ENCODE measurements at places on chromosomes 4 and X.
A peak's percentile ranks its signal among the peaks of the same experiment; 100 is the strongest.

DNA sequence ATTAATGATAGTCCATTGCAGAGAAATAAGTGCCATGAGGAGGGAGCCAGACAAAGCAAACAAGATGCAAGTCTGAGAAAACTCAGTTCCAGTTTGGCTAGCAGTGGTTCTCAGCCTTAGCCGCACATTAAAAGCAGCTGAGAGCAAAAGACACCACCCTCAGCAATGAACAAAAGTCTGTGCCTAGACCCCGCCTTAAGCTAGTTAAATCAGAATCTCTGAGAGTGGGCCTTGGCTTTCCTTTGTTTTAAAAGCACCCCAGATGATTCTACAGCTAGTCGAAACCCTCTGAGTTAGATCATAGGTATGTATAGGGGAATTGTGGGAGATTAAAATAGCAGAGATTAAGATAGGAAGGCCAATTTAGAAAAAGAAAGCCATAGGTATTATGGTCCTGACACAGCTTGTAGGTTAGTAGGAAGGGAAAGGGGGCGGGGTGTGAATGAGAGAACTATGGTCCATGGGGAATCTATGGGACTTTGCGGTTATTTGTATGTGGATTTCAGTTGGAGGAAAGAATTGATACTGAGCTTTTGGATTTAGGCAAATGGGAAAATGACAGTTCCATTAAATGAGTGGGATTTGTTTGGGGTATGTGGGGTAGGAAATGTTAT lies 12.0 kb downstream of the SPRY1 start:
- no peak for DNase-seq

DNA sequence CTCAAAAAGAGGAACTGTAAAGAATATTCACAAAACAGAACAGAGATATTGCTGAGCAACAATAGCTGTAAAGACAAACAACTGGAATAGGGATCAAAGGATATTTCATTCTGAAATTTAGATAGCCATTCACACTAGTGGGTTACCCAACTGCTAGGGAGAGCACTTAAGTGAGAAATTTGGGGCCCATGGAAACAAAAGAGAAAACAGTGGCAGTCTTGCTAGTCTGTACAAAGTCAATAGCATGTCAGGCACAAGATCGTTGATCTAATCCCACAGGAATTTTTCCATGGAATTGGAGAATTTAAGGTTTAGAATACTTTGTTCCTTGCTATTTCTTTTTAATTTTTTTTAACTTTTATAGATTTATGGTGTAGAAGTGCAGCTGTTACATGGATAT lies 467.0 kb downstream of the PCDH18 start:
- no peak for DNase-seq

DNA sequence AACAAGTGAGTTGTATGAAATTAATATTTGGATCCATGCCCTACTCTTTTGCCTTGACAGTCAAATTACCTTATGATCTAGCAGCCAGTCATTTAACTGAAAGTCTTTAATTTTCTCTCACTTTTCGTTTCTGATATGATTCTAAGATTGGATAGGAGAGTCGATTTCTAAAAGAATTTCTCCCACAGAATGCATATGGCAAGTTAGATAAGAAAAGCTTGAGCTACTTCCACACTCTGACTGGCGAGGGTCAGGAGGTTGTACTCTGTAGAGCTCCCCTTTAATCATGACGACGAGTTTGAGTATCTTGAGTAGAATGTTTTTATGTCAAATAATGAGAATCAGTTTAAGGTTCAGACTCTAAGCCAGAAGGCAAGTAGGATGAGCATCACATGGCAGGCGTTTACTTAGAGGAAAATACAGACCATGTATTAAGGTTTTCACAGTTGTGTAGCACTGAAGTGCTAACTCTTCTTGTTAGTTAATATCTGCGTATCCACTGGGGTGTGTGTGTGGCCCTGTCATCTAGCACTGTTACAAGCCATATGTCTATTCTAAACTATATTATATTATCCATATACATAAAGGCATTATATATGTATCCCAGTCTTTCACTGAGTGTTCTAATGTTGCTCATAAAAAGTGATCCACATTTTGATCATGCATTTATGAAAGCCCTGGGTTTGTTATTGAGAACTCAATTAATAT lies 37.8 kb downstream of the LRP2BP start:
- no peak for DNase-seq

DNA sequence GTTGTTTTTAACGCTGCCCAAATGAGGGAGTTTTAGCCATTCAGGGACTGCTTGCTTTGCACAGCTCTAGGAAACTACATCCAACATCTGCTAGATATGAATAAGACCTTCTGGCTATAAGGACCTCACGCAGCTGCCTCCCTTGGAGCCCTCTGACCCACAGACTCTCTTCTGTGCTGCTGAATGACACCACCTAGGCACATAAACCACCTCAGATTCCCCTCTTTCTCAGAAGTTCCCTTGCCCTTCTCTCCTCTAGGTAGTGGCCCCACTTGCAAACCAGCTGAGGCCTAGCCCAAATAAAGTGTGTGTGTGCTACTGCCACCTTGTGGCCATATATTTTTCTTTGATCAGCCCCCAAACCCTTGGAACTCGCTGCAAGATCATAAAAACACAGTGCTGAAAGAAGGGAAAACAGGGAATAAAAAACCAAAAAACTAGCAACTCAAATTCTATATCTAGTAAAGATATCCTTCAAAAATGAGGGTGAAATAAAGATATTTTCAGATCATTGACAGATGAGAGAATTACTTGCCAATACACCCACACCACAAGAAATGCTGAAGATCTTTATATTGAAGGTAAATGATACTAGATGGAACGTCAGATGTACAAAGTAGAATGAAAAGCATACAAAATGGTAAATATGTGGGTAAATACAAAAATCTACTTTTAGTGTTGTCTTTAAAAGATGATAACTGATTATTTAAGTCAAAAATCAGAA lies 265.9 kb downstream of the ADAMTS3 start:
- no peak for DNase-seq

DNA sequence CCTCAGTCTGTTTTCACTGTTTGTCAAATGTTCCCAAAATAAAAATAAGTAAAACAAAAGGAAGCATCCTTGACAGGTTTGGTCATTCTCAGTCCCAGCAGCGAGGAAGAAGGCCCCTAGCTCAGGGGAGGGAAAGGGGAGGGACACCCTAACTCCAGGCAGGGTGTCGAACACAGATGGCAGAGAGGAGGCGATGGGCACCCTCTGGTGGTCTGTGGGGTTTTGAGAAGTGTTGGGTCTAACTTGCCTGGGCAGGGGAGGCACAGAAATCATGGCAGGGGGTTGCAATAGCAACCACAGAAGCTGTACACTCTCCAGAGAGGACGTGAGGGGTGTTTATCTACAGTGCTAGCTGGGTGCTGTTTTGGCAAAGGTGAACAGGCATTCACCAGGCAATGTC lies 229.8 kb upstream of the SFRP2 start:
- peak; percentile 1 for DNase-seq

- DNase-seq, result peak; percentile 43
These were observed 882 bp downstream of the MRFAP1 start for GRCh38 chr4:6641164-6641970.

DNA sequence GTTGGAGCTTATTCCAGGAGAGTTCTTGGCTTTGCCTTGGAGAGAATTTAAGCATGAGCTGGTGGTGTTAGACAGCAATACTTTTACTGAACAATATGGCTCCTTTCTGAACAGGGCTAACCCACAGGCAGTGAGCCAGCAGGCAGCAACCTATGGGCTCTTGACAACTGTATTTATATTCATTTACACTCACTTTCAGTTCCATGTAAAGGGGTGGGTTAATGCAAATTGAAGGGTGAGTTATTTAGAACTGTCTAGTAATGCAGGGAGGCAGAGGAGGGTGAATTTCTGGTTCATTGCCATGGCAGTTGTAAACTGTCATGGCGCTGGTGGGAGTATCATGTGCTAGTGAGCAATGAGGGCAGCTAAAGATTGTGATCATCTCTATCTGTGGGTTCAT lies 15.7 kb downstream of the FOXR2 start:
- DNase-seq, result no peak

GRCh38 chr4:184104419-184105101 lies 113.1 kb downstream of the ENPP6 start:
- DNase-seq, result no peak

DNA sequence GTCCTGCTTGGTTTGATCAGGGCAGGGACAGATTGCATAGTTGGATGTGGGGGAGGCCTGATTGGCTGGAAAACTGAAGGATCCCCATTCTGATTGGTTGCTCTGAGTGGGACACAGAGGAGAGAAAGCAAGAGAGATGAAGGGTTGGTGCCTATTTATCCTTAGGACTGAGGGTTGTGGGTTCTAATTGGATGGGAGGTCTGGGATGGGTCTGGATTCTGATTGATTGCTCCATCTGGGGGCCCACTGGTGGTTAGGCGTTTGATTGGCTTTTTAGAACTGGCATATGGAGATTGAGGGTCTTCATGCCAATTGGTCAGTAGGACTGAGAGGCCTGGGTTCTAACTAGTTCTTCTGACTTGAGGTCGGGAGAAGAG lies 644 bp upstream of the EBP start:
- DNase-seq, result no peak

DNA sequence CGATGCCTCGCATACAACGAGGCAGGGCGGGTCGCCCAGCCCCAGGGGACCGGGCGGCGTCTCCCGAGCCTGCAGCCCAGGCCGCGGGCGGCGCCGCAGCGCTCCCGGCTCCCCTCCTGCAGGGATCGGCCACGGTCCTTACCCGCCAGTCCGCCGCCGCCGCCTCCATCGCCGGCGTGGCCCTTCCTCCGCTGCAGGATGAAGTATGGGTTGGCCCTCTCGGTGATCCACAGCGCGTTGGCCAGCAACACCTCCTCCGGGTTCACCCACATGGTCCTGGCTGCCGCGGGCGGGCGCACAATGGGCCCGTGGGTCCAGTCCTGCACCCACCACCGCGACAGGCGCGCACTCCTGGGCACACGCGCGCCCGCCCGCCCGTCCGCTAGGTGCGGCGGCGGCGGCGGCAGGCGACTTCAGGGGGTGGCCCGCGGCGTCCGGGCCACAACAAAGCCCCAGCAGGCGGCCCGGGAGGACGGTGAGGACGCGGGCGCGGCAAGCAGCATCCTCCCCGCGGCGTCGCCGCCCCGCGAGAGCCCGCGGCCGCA lies 339 bp downstream of the TBC1D9 start:
- DNase-seq, result no peak

- DNase-seq, result peak; percentile 6
These were observed at the start of gene KLHL34 for GRCh38 chrX:21658152-21658737. KLHL34 (minus strand) TSS chrX:21658330; CDS start chrX:21657788, 542 bp downstream.

- DNase-seq, result no peak
These were observed 150.3 kb upstream of the TECRL start for GRCh38 chr4:64559571-64559970.
